Glomerular endothelial cell (primary cell): ENCODE measurements at places on chromosomes 13 and 19. TPM values are rescaled to one million over a fixed set of nuclear protein-coding genes. Genes with fewer than 3 reads are reported as not detected.

The PRODH2 gene
- total RNA-seq, result not detected in 2 replicates

The S1PR5 gene
- total RNA-seq, result 0.88 TPM in 1 of 2 replicates, not detected in the other

The MTUS2 gene
- total RNA-seq, result 0.06 TPM in 1 of 2 replicates, not detected in the other

The IL11 gene
- 3.1 and 6.8 TPM in 2 replicates for total RNA-seq

The ZNF160 gene
- total RNA-seq, result 24.2 and 30.2 TPM in 2 replicates

The SYT5 gene
- total RNA-seq, result 0.06 and 0.92 TPM in 2 replicates

The ADAMTSL5 gene
- 0.73 and 0.82 TPM in 2 replicates for total RNA-seq

The SLC10A2 gene
- not detected in 2 replicates for total RNA-seq

The CD37 gene
- total RNA-seq, result not detected in 2 replicates

DNA sequence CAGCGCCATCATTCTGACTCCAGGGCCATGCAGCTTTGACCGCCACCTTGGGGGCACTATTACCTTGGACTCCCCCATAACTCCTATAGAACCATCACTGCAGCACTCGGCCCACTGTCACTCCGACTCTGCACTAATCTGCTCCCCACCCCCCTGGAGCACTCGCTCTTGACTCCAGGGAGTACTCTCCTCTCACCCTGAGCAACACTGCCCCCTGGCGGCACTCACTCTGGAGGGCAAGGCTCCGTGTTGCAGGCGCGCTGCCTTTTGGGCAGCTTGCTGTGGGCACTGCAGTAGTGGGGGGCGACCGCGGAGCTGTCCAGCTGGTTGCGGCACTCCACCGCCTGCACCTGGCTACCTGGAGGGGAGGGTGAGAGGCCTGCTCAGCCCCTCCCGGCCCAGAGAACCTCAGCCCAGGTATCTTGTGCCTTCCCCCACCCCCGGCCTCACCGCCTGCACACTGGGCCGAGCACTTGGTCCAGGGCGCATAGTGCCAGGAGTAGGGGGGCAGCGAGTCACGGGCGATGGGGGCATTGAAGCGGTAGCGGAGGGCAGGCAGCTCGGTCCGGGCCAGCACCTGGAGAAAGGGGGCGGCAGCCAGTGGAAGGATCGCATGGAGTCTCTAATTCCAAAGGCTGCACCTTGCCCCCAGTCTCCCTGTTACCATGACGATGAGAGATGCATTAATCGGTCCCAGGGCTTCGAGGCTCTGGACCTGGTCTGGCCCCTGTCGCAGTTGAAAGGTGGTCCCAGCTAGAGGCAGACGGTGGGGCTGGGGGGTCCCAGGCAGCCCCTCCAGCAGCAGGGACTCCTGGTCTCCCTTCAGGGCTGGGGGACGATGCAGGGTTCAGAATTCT is 8.9 kb upstream of the MYO1F start:
- no peak for DNase-seq

DNA sequence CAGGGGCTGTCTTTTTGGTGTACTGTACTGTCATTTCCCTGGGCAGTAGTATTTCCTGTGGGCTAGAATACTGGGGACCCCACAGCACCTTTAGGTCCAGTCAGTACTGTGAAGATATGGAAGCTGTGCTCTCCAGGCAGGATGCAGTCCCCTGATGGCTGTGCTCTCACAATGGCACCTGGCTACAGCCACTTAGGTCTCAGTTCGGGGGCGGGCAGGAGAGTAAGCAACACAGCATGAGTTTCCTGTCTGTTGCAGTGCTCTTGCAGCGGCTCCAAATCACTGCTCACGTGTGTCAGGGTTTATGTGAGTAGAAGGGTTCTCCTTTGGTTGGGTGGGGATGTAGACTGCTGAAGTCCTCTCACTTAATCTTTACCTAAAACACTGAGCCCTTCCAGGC is 810.4 kb downstream of the DACH1 start:
- DNase-seq, result no peak

- DNase-seq, result no peak
Measured at GRCh38 chr13:60099631-60100420, 63.9 kb downstream of the DIAPH3 start.

- DNase-seq, result no peak
Measured at GRCh38 chr13:24083722-24084421, 76.6 kb upstream of the SPATA13 start.

- no peak for DNase-seq
Measured at GRCh38 chr19:17942181-17942580, 9.4 kb downstream of the CCDC124 start.

DNA sequence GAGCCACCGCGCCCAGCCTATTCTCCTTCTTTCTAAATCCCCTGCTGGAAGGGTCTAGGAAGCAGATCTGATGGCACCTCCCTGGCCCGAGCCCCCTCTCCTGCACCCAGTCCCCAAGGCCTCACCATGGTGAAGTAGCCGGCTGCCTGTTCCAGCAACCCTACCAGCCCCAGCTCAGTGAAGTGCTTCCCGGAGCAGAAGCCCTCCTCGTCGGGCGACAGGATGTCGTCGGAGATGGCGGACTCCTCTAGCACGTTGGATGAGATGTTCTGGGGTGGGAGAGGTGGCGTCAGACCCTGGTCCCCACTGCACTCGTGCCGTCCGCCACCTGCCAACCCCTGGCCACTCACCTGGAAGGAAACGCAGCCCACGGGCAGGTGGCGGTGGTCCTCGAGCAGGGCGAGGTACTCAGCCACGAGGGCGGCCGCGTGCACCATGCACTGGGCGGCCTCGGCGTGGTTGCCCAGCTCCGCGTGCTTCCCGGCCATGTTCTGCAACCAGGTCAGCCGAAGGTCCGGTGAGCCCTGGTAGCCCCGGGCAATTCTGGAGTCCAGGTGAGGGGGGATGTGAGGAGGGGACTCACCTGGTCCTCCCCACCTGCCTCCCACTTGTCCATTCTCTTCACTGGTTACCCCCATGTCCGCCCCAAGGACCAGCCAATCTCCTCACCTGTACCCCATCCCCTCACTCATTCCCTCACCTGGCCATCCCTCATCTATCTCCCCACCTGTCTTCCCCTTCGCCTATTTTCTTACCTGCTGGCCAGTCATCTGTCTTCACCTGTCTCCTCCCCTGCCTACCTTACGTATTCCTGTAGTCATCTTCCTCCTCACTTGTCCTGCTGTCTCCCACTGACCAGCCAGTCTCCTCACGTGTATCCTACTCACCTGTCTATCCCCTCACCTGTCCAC is 11.5 kb upstream of the KANK2 start:
- no peak for DNase-seq

DNA sequence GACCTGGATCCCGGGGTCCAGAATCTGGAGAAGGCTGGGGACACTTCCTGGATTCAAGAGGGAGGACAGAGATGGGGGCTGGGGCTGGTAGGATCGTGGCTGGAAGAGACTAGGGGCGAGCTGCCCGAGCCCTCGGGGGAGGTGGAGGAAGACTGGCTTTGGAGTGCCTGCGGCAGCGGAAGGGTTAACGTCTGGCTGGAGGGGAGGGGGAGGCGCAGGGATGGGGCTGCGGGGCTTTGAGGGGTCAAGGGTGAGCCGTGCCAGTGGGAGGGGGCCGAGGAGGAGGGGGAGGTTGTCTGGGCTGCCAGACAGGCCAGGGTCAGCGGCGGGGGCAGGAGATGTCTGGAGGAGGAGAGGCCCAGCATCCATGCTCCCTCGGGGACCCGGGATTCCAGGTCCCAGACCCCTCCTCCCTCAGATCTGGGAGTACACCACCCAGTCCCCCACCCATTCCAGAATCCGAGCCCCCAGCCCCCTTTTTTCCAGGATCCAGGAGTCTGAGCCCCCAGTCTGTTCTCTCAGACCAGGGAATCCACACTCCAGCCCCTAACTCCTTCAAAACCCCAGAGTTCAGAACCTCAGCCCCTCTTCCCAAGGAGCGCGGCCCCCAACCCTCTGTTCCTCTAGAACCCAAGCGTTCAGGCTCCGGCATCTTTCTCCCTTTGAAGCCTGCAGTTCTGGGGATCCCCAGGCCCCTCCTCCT is 3.2 kb upstream of the SPACA6 start:
- no peak for DNase-seq

GRCh38 chr19:35345671-35346111 is 2.0 kb upstream of the FFAR1 start:
- DNase-seq, result no peak

DNA sequence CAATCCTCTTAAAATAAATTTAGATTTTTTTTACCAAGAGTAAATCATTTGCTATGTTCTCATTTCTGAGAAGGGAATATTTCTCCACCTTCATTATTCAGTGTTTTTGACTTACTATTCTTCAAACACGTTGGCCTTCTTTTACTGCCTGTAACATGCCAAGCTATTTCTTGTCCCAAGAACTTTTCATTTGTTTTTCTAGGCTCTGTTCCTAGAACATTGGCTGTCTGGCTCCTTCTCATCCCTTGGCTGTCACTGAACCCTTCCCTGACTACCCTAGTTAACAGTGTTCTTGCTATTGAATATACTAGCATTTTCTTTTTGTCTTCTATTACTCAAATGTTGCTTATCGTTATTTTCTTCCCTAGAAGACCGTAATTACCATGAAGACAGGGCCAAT is 248.1 kb downstream of the ITGBL1 start:
- no peak for DNase-seq

DNA sequence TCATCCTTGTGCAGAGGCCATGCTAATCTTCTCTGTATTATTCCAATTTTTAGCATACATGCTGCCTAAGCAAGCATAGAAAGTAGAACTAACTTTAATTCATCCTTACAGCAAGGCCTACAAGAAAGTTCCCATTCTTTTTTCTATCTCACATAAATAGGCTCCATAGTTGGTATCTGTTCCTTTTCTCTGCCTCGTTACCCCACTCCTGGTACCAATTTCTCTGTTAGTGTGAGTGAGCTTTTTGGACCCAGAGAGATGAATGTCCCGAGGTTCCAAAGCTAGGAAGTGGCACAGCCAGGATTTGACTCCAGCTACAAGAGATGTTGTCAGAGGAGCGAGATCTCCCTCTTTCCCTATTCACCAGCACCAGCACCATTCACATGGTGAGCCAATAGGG is 9.7 kb downstream of the HIF3A start:
- DNase-seq, result no peak

GRCh38 chr19:10450853-10451609 is 30.7 kb downstream of the PDE4A start:
- no peak for DNase-seq

DNA sequence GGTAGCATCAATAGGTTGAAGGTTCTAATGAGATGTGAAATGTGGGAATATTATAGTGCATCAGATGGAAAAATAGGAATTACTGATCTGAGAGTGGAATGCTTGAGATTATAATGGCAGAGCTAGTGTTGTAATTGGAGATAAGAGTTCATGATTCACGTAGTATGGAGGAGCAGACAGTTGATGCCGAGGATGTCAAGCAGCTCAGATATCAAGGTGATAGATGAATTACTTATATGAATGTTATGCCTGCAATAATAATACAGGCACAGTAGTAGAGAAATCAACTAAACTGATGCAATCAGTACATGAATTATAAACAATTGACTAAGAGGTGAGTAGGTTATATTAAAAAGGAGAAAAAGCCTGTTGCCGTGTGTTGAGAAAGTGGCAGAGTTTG is 793.2 kb upstream of the GPC6 start:
- no peak for DNase-seq

DNA sequence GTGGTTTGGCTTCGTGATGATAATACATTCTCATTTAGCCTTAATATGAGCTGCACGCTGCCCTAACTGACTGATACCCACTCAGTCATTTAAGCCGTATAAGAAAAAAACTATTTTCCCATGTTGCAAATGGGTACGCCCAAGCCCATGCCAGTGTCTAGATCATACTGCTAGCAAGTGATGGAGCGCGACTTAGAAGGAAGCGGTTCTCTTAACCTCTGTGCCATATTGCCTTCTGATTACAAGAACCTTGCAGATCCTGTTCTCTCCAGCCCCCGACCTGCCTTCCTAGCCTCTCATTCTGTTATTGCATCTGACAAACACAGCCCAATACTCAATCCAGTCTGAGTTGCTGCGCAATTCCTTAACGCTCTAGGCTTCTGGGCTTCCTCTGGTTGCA is 603 bp downstream of the GPALPP1 start:
- DNase-seq, result no peak

DNA sequence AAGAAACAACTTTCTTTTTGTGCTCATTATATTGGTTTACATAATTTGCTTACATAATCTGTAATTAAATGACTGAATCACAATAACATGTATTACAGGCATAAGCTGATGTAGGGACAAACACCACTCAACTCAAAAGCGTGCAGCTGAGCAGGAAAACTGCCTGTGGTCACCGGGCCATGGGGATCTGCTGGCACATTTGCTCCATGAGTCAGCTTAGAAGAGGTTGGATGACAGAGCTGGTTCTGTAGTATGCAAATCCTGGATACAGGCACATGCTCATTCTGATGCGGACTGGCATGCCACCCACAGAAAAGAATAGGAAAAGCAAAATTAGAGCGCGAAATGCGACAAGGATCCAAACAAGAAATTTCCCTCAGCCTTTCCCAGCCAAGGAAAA is 128.6 kb downstream of the USP12 start:
- DNase-seq, result no peak

- no peak for DNase-seq
Measured at GRCh38 chr13:94968757-94969086, 256.4 kb upstream of the SOX21 start.

- DNase-seq, result no peak
Measured at GRCh38 chr19:1011831-1012333, 9.0 kb downstream of the TMEM259 start.

- DNase-seq, result no peak
Measured at GRCh38 chr13:112103260-112103838, 36.4 kb downstream of the SOX1 start.

- no peak for DNase-seq
Measured at GRCh38 chr13:83414393-83414792, 467.9 kb downstream of the SLITRK1 start.

DNA sequence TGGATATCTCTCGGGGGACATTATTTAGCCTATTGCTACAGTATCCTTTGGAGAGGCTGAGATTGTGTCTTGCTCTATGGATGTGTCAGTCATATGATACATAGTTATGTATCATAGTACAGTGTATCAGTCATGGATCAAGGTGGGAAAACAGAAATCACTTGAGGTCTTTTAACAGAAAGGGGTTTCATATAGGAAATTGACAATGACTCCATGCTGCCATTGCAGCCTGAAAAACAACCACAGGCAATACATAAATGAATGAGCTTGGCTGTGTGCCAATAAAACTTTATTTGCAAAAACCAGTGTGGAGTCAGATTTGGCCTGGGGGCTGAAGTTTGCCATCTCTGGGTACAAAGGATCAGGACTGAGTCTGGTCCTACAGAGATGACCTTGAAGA is 35.4 kb downstream of the COLGALT1 start:
- no peak for DNase-seq

DNA sequence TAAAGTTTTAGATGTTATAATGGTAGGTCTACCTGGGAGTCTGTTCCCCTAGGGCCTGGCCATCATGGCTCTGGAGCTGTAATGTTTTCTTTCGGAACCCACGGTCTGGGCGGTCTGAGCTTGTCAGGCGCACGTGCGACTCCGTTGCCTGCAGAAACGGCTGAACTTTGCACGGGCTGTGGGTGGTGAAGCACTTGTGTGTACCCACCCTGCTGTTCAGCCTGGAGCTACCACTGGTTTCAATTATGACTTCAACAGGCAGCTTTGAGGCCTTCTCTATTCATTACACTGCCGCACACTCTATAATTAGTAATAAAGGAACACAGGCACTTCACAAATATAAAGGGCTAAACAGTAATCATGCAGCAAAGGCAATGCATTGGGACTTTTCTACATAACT is 6.0 kb downstream of the PCDH8 start:
- no peak for DNase-seq

- no peak for DNase-seq
Measured at GRCh38 chr13:34207334-34207733, 389.4 kb downstream of the RFC3 start.

- DNase-seq, result no peak
Measured at GRCh38 chr13:66033924-66034323, 1196.2 kb downstream of the PCDH9 start.

GRCh38 chr19:57334191-57334590 is 13.9 kb downstream of the ZNF543 start:
- no peak for DNase-seq

- no peak for DNase-seq
Measured at GRCh38 chr13:20222553-20222952, 9.6 kb downstream of the GJB6 start.
